ENCODE measurements at places on chromosomes 3 and 15. TPM values are rescaled to one million over a fixed set of nuclear protein-coding genes. Genes with fewer than 3 reads are reported as not detected.

The LRRC49 gene
- 3.8 TPM for total RNA-seq

The IQCH gene
- 1.4 TPM for total RNA-seq

The PROS1 gene
- 13.8 TPM for total RNA-seq

The SSR3 gene
- total RNA-seq: 206 TPM

The AMOTL2 gene
- total RNA-seq: 52.5 TPM

The C3orf49 gene
- total RNA-seq: not detected

The OIP5 gene
- total RNA-seq: 13.0 TPM

The ACAD11 gene
- total RNA-seq: 8.0 TPM

The ENTPD3 gene
- total RNA-seq: 0.03 TPM

The ATP1B3 gene
- total RNA-seq: 207 TPM

The SCG5 gene
- 2.0 TPM for total RNA-seq

The ITGB5 gene
- 462 TPM for total RNA-seq

The SPINK8 gene
- total RNA-seq: not detected

The SNURF gene
- 10.8 TPM for total RNA-seq

The ALDH1L1 gene
- total RNA-seq: 0.30 TPM

The CPLX3 gene
- total RNA-seq: 0.06 TPM

The SV2B gene
- 0.12 TPM for total RNA-seq

The TIMP4 gene
- 13.6 TPM for total RNA-seq

The TMEM212 gene
- not detected for total RNA-seq

The ATP13A5 gene
- total RNA-seq: not detected

The COLQ gene
- 0.29 TPM for total RNA-seq

The SLC28A2 gene
- total RNA-seq: not detected

The MAP6D1 gene
- total RNA-seq: 7.2 TPM

The ARHGEF26 gene
- total RNA-seq: 11.2 TPM

The CHRNB4 gene
- 1.4 TPM for total RNA-seq

The ROPN1B gene
- not detected for total RNA-seq

The CCR3 gene
- total RNA-seq: not detected

The SI gene
- not detected for total RNA-seq

The CHRFAM7A gene
- total RNA-seq: 7.1 TPM

The GADL1 gene
- total RNA-seq: not detected

The IGF2BP2 gene
- total RNA-seq: 14.0 TPM

The BSN gene
- 0.14 TPM for total RNA-seq

The SPTBN5 gene
- total RNA-seq: 0.20 TPM

The AHSG gene
- total RNA-seq: 0.13 TPM

The HRG gene
- not detected for total RNA-seq

The RHOV gene
- total RNA-seq: 4.8 TPM

The ADGRG7 gene
- total RNA-seq: not detected

The SUSD5 gene
- total RNA-seq: 3.1 TPM

The PTPN23 gene
- 21.1 TPM for total RNA-seq

The HESX1 gene
- total RNA-seq: 0.27 TPM

The ABCC5 gene
- 17.2 TPM for total RNA-seq
